ENCODE measurements at places on chromosomes 1 and 21.

- DNase-seq = no peak
Observed at GRCh38 chr1:36511804-36512798, 29.4 kb upstream of the CSF3R start.

GRCh38 chr1:84869720-84870119 lies 23.3 kb downstream of the LPAR3 start:
- DNase-seq = no peak

- DNase-seq = no peak
Observed at GRCh38 chr1:100077531-100077930, 55.2 kb downstream of the SASS6 start.

DNA sequence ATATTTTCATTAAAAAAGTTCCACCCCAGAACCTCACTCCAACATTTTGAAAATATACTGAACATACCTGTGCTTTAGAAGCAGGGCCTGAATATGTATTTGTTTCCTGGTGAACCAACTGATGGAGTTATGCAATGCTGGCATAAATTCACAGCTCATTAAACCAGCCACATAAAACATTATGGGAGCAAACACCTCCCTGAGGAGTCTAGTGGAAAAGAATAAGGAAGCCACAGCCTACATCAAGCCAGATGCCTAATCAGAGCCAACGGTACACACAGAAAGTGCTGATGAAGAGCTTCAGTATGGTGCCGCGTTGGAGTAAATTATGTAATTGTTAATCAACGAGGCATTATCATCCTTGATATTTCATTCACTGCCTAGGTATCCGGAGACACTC lies 199.5 kb downstream of the AJAP1 start:
- DNase-seq = no peak

GRCh38 chr1:19844731-19845495 lies 29.8 kb upstream of the RNF186 start:
- DNase-seq = no peak

- no peak for DNase-seq
Observed at GRCh38 chr1:161364332-161364731, 3.3 kb downstream of the CFAP126 start.

GRCh38 chr1:218878369-218878768 lies 295.3 kb upstream of the LYPLAL1 start:
- no peak for DNase-seq

- no peak for DNase-seq
Observed at GRCh38 chr21:17660862-17661261, 48.2 kb upstream of the BTG3 start.

GRCh38 chr1:212954514-212954913 lies 4.2 kb downstream of the VASH2 start:
- no peak for DNase-seq

DNA sequence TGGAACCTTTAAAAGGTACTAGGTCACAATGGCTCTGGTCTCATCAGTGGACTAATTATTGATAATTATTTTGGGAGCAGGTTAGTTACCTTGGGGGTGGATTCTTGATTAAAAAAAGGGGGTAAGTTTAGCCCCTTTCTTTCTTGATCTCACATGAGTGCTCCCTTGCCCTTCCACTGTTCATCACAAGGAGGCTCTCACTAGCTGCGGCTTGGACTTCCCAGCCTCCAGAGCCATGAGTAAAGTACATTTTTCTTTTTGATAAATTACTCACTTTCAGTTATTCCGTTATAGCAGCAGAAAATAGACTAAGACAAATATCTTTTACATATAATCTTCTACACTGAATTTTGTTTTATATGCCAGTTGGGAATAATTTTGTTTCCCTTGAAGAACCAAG lies 254.8 kb upstream of the DEPDC1 start:
- no peak for DNase-seq

GRCh38 chr1:43931711-43932660 lies 1.6 kb upstream of the ARTN start:
- DNase-seq = no peak

DNA sequence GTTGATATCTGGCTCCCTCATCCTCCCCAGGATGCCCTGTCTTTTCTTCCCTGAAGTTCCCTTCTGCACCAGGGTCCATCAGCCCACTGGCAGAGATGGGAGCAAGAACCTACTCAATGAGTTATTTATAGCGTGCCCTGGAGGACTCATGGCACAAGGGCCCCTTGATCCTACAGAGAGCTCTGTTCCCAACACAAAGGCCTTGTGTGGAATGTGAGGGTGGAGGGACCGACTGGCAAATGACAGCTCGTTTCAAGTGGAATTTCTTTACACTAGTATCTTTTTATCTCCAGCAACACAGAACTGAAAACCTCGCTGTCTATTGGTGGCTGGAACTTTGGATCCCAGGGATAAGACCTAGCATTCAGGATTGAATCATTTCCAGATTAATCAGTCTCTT lies 22.4 kb downstream of the CHI3L2 start:
- no peak for DNase-seq

DNA sequence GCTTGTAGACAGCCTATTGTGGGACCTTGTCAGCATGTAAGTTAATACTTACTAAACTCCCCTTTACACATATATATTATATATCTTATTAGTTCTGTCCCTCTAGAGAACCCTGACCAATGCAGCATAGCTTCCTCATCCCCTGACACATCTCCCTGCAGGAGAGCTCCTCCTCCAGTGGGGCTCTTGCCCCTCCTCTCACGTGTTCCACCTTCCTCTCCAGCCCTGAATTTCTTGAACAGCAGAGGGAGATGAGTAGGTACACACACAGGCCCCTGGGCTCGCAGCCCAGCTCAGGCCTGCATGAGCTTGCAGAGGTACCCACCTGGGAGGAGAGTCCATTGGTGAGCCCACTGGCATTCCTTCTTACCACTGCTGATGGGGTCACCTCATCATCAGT lies 27.3 kb upstream of the GOLT1A start:
- DNase-seq = no peak

DNA sequence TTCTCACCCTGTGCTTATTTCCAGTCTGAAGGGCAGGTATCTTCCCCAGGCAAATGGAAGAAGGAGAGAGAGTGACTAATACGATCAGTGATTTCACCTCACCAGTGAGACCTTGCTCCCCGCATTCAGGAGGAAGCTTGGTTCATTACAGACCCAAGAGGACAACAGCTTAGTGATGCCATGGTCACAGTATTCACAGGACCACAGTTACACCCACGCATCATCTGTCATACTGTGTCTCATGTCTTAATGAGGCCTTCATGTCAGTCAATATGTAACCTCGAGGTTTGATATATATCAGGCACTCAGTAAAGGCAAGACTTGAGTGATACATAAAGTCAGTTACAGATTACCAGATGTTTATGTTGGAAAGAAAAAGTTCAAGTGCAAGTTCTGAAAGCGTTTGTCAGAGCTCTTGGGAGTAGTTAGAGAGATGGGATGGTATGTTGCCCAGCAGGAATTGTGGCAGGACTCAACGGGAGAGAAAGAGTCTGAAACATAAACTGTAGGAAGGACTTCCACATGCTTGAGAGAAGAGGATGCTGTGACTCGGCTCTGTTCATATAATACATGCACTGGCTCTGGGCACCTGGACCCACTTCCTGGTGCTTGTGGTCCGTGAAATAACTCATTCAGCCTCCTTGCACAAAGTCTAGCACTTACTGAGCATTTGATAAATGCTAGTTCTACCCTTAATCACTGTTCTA lies 33.3 kb downstream of the GNPAT start:
- no peak for DNase-seq

Data from stimulated activated CD8-positive, alpha-beta memory T cell treated with anti-CD3 and anti-CD28 coated beads, Interleukin-15, amount 100 ng/mL, for 4 hours (primary cell).